ENCODE measurements at places on chromosomes 5 and 9.
A peak's percentile ranks its signal among the peaks of the same experiment; 100 is the strongest.

DNA sequence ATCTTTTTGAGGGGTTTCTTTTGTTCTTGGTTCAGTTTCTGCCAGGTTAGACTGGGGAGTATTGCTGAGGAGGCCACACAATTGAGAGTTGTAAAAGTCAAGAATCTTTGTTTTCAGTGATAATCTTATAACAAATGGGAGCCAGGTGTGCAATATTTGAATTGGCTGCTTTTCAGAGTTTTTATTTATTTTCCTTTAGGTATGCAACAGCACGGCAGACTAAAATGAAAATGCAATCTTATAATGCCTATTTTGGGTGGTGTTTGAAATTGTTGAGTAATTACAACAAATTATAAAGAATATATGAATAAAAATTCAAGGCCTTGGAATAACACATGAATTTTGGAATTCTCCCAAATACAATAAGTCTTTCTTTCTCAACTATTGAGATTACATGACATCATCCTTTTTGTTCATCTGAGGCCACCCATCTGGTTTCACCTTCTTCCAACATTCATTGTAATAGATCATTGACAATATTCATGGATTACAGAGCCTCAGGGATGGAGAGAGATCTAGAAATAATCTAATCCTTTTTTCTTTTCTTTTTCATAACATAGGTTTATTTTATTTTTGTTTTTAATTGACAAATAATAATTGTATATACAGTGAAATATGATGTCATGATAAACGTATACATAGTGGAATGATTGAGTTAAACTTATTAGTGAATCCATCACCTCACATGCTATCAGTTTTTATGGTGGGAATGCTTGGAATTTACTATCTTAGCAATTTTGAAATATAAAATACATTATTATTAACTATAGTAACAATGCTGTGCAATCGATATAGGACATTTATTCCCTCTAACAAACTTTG, 1061.0 kb downstream of the NR2F1-AS1 start:
- DNase-seq, result peak; percentile 51

- DNase-seq, result no peak
Measured at GRCh38 chr9:129695870-129696269, 30.4 kb downstream of the PRRX2 start.

DNA sequence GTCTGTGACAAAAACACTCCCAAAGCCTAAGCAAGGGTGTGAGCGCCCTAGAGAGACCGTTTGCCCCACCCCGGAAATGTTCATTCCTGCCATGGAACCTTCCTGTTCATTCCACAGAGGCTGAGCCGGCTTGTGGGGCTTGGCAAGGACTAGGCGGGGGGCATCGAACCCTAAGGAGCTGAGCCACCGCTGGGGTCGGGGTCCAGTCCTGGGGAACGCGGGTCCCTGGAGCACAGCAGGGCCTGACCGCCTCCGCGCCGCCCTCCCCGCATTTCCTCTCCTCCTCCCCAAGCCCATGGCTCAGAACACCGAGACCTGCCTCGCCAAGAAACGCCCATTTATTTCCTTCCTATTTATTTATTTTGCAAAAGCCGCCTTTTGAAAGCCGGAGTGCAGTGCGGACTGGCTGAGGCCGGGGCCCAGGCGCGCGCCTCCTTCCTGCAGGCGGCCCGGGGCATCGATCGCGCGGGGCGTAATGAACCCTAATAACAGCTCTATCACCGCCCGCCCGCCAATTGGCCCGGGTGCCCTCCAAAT, 228.9 kb upstream of the IRX4 start:
- no peak for DNase-seq

GRCh38 chr9:115976781-115977180, 176.8 kb upstream of the PAPPA start:
- no peak for DNase-seq

DNA sequence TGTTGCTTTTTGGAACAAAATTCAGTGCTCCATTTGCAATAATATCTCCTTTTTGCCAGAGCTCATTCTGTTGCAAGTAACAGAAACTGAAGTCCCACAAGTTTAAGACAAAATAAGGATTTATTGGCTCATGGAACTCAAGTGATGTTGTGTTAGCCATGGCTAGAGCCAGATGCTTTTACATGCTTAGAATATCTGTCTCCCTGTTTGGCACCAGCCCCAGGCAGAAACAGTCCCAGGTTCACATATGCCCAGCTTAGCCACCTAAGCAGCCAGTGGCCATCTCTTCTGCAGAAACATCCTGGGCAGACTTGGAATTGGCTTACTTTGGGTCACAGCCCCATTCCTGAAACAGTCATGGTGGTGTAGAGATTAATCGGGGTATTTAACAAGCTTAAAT, 540.9 kb upstream of the SGCD start:
- DNase-seq, result no peak
